NCI-H345 (cell line): ENCODE measurements at places on chromosomes 7 and 10.

- no peak for DNase-seq
Observed at GRCh38 chr10:24197263-24197662, 11.7 kb upstream of the KIAA1217 start.

- no peak for DNase-seq
Observed at GRCh38 chr7:107138696-107139420, 29.9 kb upstream of the HBP1 start.

DNA sequence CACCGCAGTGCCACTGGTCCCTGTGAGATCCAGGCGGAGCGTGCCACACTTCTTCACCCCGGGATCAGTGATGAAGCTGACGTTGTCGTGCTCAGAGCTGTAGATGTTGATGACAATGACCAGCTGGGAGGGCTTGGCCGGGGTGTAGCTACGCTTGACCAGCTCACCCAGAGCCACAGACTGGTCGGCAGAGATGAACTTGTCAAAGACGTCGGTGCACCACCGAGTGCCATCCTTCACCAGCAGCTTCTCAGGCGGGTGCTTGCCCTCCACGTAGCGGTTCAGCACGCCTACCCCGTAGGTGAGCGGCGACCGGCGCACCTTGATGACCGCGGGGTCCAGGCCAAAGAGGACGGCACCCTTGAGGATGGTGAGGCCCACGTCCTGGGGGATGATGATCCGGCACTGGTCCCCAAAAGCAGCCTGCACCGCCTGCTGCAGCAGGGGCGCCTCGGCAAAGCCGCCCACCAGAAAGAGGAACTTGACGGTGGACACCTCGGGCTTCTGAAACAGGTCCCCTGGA is 54.2 kb downstream of the PNLIPRP2 start:
- DNase-seq, result no peak

DNA sequence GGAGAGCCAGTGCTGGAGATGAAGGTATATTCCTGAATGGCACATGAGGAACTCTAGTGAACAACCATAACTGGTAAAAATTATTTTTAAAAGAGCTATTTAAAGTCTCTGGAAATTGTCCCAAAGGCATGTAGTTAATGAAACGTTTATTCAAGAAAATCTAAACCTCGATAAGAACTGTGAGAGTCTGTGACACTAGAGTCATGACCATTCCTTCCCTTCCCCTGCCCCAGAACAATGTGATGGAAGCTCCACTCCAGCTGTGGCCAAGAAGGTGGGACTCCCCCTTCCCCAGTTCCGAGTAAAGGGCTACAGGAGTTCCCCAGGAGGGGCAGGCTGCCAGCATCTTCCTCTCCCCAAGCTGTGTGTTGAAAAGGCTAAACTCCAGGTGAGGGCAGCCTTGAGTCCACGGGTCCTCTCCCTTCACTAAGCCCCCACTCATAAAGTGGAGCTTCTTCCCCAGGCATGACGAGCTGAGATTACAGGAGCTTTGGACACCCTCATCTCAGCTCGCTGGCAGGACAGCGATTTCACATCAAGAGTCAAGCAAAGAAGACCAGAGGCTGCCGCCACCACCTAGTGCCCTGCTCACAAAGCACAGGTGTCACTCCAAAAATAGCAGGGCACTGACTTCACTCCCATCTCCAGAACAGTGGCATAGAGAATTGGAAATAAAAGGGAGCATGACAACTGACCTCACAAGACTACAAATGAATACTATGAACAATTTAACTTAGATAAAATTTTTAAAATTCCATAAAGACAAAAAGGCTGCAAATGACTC is 68.5 kb downstream of the NHLRC2 start:
- no peak for DNase-seq

DNA sequence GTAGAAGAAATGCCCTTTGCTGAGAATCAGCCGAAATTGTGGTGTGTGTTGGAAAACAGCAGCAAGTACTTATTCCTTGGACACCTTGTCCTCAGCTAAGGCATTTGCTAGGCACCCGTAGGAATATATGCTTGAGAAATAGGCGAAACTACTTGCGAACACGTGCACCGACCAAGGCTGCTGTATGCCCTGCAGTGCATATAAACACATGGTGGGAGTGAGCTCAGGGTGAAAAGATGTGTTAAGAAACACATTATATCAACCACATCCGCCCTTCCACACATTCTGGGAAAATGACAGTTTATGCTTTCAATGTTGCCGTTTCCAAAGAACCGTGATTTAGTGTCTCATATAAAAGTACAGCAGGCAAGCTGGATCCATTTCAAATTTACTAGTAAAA is 199.2 kb downstream of the JCAD start:
- DNase-seq, result no peak

DNA sequence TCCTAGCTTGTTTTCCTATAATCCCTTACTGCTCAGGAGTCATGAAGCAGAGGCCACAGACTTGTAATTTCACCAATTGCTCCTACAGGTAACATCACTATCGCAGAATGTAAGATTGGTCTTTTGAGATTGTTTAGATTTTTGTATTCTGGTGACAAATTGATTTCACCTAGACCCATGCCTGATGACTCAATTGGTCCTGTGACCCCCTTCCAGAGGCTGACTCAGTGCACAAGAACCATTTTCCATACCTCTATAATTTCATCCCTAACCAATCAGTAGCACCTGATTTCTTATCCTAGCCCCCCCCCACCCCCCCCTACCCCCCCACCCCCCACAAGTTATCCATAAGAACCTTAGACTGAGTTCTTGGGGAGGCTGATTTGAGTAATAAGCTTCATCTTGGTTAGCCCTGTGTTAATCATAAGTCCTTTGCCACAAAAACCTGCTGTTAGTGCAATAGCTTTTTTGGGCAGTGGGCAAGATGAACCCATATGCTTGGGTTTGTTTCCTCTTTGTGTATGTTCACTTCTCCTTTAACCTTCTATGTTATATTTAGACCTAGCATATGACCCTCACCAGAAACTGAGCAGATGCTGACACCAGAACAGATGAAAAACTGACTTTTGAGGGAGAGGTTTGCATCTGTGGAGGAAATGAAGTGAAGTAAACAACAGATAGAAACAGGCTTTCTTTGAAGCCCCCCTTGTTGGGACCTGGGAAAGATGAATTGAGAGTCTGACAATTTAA is 187.1 kb downstream of the KIF20B start:
- no peak for DNase-seq

DNA sequence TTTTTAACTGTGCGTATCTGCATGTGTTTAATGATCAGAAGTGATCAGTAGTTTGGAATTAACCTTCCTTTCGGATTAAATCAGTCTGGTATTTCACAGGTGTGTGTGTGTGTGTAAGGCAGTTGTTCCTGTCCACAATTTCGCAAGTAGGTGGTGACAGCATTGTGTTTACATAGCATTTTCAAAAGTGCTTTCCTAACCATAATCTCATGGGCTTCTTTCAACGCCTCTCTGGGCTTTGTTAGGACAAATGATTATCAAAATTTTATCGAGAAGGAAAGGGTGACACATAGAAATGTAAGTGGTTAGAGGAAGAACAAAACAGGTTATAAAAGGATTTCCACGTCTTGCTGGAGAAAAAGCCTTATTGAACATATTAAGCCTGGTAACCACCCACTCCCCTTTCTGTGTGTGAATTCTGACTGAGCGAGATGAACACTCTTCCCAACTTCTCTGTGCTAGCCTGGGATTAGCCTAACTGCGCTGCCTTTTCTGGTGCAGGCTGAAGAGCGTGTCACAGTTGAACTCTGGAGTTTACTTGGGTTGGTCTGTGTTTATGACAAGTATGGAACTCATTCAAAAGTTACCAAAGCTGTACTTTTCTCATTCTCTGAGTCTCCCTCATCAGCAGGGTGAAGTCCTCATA is 292.3 kb upstream of the PITRM1 start:
- no peak for DNase-seq

DNA sequence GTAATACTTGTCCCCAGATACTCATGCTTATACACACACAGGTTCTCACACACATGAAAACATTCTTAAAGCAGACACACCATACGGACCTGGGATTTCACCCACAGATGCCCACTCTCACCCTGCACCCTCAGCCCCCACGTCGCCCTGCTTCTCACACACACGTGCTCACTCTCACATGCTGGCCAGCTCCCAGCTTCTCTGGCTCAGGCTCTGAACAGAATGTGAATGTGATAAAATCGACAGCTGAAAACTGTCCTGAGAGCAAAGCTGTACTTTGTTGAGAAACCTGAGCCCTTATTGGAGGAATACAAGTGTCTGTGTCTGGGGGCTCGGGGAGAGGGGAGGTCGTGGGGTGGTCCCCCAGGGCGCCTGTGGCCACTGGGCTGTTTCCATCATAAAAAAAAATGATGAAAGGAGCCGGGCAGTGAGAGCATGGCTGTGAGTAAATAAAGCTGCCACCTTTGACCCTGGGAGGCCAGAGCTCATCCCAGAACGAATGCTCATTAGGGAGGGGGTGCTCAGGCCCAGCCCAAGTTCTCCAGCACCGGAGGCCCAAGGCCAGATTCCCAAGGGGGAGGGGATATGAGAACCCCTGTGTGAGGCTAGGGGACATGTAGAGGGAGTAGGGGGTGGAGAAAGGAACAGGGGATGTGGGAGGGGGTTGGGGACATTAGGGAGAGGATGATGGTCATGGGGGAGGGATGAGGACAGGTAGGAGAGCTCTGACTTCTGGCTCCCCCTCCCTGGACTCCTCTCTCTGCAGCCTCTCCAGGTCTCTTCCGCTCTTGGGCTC is 18.1 kb upstream of the TLX1 start:
- no peak for DNase-seq

DNA sequence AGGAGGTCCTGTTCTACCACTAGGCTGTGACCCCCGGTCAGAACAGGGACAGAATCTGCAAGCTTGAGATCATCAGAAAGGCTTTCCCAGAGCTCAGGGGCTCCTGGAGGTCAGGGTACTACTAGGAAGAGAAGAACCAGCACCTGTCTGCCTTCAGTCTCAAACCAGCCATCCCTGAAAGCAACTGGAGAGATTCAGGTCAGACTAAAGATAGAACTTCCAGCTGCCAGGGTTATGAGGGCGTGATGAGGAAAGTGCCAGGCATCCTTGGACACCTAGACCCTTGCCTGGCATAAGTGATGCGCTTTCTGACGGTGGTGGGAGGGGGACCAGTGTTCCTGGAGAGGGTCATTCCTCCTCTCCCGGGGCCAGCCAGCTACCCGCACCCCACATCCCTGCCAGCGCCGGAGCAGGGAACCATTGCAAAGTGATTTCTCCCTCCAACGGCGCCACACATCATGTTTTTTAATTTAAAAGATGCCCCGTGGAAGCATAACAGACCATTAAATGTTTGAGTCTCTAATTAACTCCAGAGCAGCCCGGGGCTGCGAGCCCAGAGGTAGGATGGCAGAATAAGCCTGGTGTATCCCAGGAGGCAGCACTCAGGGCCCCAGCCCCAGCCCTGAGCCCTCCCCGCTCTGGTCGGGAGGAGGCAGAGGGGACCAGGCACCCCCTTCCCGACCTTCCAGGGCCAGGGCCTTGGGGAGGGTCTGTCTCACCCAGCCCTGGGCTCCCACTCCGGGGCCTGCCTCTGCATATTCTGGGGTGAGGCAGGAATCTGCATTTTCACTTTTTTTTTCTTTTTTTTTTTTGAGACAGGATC is 64.0 kb downstream of the ELFN1 start:
- no peak for DNase-seq

GRCh38 chr10:122655524-122656307 is 43.9 kb downstream of the C10orf120 start:
- DNase-seq, result no peak

- DNase-seq, result no peak
Observed at GRCh38 chr7:25947669-25948516, 204.1 kb upstream of the NFE2L3 start.

DNA sequence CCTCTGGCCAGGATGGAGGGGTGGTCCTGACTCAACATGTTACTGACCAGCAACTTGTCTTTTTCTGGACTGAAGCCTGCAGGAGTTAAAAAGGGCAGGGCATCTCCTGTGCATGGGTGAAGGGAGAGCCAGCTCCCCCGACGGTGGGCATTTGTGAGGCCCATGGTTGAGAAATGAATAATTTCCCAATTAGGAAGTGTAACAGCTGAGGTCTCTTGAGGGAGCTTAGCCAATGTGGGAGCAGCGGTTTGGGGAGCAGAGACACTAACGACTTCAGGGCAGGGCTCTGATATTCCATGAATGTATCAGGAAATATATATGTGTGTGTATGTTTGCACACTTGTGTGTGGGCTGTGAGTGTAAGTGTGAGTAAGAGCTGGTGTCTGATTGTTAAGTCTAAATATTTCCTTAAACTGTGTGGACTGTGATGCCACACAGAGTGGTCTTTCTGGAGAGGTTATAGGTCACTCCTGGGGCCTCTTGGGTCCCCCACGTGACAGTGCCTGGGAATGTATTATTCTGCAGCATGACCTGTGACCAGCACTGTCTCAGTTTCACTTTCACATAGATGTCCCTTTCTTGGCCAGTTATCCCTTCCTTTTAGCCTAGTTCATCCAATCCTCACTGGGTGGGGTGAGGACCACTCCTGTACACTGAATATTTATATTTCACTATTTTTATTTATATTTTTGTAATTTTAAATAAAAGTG is 6.0 kb downstream of the PLAU start:
- DNase-seq, result no peak

GRCh38 chr10:107054469-107055156 is 109.9 kb downstream of the SORCS1 start:
- no peak for DNase-seq

- DNase-seq, result no peak
Observed at GRCh38 chr7:43278088-43278644, 165.7 kb downstream of the HECW1 start.

- DNase-seq, result no peak
Observed at GRCh38 chr7:80644054-80644453, 5.6 kb downstream of the CD36 start.
